ENCODE measurements at places on chromosomes 7 and 10.

DNA sequence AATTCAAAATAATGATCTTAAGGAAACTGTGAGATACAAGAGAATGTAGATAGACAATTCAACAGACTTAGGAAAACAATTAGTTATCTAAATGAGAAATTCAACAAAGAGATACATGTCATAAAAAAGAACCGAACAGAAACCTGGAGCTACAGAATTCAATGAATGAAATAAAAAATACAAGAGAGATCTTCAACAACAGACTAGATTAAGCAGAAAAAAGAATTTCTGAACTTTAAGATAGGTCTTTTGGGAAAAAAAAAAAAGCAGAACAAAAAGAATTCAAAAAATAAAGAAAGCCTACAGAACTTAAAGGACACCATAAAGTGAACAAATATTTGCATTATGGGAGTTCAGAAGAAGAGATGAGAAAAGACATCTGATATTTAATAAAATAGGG, 129.1 kb upstream of the FOXK1 start:
- DNase-seq = no peak

DNA sequence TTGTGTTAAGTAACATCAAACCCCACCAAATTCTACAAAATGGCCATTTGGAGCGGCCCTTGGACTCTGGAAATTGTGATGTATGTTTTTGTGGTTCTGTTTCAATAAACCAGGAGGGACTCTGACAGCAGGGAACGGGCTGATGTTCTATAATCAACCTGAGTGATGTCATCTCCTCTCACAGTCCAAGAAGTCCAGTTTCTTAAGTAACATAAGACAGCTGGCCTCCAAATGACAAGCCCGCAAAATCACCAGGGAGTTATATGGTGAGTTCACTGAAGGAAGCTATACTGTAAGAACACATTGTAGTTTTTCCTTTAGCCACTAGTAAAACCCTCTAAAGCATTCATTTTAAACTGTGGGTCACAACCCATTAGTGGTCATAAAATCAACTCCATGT, 34.0 kb downstream of the GOT1 start:
- DNase-seq = no peak

DNA sequence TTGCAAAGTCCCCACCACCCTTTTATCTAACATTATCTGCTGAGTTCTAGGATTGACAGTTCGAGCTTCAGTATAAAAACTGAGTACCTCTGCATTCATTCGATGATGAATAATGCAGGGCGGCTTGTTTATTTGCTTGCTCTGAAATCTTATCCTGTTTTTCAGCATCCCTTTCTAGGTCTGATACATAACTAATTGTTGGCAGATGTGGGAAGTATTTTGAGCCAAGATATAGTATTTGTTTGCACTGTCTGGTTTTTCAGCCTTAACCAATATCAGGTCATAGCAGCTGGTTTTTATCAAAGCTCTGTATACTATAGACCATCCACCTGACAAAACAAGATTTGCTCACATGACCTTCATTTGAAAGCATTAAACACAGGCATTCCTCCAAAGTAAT, 161.4 kb downstream of the TFEC start:
- DNase-seq = no peak

- DNase-seq = no peak
Observed at GRCh38 chr7:149440222-149440621, 20.6 kb downstream of the ZNF777 start.

- no peak for DNase-seq
Observed at GRCh38 chr7:19991936-19992335, 218.5 kb upstream of the TMEM196 start.

GRCh38 chr10:80356563-80356988, at the start of the genes DYDC1 and DYDC2:
TSS of gene DYDC1 (minus strand) at chr10:80356755. CDS start at chr10:80352601, 4,154 bp downstream.
TSS of gene DYDC2 (plus strand) at chr10:80356781. CDS start at chr10:80362444, 5,663 bp downstream.
- no peak for DNase-seq
